Left lung (tissue), 14 donors: ENCODE measurements at places on chromosomes 4 and X. TPM values are rescaled to one million over a fixed set of nuclear protein-coding genes. Genes with fewer than 3 reads are reported as not detected.

DNA sequence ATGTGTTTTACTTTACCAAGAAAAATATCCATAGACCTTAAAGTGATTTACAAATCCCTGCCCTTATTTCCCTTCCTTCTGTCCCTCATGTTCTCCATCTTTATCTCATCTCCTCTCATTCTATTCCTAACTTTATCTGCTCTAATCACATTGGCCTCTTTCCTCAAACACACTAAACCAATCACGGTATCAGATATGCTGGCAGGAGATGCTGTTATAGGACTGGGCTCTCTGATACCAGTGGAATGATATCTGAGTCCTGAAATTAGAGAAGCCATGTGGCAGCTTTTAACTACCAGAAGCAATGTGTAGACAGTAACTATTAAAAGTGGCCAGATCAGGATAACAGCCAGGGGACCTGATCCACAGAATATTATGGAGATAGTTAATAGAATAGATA is 49.9 kb upstream of the GIMD1 start:
- no peak for DNase-seq

The TMEM156 gene
- 0.54 TPM for polyA plus RNA-seq

DNA sequence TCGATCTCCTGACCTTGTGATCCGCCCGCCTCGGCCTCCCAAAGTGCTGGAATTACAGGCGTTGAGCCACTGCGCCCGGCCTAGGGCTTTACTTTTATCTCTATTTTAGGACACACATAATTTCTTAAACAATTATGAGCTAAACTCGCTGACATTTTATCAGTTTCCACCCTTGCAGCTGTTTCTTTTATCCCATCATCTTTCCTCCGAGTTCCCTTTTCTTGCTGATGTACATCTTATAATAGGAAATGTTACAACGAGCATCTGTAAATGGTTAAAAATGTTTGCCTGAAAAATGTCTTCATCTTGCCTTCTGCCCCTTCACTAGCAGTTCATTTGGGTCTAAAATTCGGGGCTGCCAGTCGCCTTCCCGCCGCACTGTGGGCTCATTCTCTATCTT is 41.2 kb downstream of the ZFYVE28 start:
- no peak for DNase-seq

The APLN gene
- 4.4 TPM for polyA plus RNA-seq

The STEEP1 gene
- 34.9 TPM for polyA plus RNA-seq

The VCX2 gene
- not detected for polyA plus RNA-seq

- no peak for DNase-seq
Observed at GRCh38 chrX:51889851-51890250, 3.6 kb upstream of the MAGED1 start.

GRCh38 chrX:28586981-28587551 is at the start of gene IL1RAPL1:
Gene IL1RAPL1, plus strand, starts transcription at chrX:28587446.
- no peak for DNase-seq

DNA sequence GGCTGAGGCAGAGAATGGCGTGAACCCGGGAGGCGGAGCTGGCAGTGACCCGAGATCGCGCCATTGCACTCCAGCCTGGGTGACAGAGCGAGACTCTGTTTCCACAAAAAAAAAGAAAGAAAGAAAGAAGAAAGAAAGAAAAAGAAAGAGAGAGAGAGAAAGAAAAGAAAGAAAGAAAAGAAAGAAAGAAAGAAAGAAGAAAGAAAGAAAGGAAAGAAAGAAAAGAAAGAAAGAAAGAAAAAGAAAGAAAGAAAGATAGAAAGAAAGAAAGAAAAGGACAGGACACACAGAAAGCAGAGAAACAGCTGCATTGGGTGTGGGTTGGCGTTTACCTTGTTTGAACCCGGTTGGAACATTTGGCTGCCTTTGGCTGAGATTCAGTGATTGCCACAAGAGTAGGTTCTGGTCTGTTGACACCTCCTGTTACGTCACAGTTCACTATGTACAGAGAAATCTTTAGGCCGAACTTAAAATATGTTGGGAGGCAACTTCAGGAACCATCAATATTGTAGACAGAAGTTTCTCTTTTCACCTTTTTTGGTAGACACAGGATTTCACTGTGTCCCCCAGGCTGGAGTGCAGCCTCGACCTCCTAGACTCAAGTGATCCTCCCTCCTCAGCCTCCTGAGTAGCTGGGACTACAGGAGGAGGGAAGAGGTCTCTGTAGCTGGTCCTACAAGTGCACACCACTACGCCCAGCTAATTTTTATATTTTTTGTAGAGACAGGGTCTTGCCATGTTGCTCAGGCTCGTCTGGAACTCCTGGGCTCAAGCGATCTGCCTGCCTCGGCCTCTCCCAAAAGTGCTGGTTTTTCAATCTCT is 16.3 kb upstream of the PLCXD1 start:
- no peak for DNase-seq

- DNase-seq, result no peak
Observed at GRCh38 chr4:79747252-79747651, 325.8 kb downstream of the ANTXR2 start.

The COL4A5 gene
- polyA plus RNA-seq, result 203 TPM

DNA sequence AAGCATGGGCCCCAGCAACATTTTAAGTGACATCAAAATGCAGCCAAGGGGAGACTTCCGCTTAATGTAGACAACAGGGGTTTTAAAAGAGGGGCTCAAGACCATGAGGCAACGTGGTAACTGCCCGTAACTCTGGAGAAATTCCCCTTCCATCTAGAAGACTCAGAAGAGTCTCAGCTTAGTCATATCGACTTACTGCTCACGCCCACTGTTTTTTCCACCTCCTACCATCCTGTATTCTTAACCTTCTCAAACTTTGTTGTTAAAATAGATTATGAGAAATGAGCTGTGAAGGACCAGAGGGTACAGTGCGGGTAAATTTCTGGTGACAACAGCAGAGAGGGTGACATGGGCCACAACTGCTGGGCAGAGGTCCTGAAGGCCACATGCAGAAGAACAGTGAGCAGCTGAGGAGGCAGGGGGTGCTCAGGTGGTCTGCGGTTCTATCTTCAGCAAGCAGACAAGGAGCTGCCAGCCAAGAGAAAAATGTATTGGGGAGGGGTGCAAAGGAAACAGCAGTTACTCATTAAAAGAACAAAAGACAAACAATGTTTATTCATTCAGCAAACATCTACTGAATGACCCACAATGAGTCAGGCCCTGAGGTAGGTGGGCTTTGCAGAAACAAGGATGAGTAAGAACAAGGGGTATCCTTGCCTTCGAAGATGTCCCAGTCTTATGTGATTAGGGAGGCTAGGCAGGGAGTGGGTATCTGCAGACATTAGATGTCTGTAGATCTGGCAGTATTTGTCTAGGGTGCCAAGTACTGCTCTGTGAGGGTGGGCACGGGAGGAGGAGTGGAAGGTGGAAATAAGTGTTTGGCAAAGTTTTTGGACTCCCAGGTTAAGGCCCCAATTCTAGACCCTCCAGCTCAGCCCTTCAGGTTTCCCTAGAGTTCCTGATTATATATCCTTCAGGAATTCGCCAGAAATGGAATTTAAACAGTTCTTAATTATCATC is 175.3 kb downstream of the TSPAN5 start:
- DNase-seq, result no peak

- DNase-seq, result no peak
Observed at GRCh38 chrX:148070504-148070877, 89.4 kb downstream of the FMR1NB start.

The PDZD4 gene
- polyA plus RNA-seq, result 13.5 TPM

- no peak for DNase-seq
Observed at GRCh38 chr4:124487651-124488050, 224.9 kb downstream of the ANKRD50 start.

GRCh38 chr4:145679991-145680455 is at the start of gene C4orf51:
Gene C4orf51, plus strand, starts transcription at chr4:145680146. Its CDS starts 58 bp downstream, at chr4:145680204.
- DNase-seq, result no peak

DNA sequence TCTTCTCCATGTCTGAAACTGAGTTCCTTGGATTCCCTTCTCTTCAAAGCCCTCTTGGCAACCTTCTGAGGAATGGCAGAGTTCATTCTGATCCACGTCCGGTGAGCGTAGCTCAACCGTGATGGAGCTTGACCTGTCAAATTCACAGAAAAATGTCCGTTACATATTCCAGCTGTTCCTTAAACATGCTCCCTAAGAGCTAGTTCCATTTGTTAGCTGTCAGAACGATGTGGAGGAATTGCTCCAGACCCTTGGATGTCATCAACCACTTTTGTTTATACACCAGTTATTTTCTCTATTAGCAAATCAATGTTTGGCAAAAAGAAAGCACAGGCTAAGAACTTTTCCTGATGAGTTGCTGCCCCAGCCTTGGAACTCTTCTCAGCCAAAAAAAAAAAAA is 50.1 kb downstream of the NHS start:
- no peak for DNase-seq

DNA sequence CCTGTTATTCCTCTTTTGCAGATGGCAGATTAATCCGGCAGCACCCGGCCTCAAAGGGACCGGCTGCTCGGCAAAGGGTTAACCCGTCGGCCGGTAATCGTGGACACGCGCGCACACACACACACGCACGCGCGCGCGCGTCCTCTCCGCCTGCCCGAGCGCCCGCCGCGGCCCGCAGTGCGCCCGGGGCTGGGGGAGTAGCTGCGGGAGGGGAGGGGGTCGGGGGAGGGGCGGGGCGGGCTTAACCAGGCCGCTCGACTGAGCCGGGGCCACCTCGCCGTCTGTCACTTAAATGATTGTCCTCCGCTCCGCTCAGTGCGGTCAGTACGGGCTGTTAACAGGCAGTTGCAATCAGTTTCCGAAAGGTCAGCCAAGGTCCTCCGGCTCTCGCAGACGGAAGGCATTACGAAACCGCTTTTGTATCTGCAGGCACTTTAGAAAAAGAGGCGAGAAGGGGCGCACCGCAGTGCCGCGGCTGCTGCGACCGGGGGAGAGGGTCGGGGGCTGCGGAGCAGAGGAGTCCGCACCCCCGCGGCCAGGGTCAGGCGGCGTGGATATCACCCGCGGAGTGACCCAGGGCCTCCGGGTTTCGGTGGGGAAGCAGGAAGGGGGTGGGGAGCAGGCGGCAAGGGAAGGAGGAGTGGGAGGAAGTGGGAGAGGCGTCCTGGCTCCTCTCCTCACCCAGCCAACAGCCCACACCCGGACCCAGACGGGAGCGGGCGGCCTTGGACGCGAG is 57.3 kb upstream of the BCOR start:
- DNase-seq, result peak; percentile 76

DNA sequence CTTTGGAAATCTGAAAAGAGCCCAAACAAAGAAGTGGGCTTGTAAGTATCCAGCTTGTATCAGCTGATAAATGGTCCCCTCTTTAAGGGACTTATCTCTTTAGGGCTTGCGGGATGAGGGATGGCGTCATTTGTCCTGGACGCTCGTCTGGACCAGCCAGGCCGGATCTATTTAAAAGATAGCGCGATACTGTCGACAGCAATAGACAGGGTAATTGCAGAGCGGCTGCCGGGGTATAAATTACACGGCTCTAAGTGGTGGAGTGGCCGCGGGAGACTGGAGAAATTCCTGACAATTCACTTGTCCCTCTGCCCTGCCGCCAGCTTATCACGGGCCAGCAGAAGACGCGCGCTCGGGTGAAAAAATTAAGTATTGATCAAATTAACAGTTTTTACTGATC is 90.7 kb downstream of the FAM53A start:
- no peak for DNase-seq
